Mucosa of descending colon (tissue), 3 donors: ENCODE measurements at places on chromosomes 3 and 15. TPM values are rescaled to one million over a fixed set of nuclear protein-coding genes. Genes with fewer than 3 reads are reported as not detected.

The ASB14 gene
- not detected for total RNA-seq

DNA sequence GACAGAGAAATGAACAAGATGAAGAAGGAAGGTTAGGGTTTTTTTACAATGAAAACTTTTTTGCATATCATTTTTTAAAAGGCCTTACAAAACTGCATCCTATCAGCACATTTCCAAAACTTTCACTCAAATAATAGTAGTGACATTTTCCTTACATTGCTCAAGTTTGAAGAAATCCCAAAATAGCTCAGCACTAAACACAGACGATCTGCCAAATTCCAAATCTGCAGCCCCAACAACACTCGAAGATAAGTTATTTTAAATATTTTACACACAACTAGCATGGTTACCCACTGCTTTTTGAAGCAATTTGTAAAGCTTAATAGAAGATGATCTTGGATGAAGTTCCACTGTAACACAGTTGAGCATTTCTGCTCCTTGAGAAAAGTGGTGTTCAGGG is 535.6 kb upstream of the ALCAM start:
- no peak for DNase-seq

DNA sequence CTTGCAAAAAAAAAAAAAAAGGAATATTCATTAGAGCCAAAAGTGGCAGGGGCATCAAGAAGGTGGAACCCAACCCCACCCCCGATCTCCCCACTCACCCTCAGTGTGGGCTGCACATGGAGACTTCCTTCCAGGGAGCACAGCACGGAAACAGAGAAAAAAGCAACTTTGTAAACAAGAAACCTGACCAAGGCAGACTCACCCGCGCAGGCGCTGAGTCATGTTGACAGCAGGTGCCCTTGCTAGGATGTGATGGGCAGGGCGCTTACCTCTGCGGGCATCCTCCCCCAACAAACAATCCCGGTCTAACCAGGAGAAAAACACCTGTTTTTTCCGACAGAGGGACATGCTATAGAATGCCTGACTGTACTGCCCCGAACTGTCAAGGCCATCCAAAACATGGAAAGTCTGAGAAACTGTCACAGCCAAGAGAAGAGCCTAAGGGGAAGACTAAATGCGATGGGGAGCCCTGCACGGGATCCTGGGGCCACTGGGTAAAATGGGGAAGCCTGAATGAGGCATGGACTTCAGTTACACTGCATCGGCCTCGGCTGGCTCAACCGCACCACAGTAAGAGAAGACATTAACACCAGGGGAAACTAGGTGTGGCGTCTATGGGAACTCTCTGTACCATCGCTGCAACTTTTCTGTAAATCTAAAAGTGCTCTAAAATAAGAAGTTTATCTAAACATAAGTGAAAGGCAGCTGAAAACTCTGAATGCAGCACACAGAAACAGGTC is 66.7 kb upstream of the GATA2 start:
- DNase-seq: no peak

DNA sequence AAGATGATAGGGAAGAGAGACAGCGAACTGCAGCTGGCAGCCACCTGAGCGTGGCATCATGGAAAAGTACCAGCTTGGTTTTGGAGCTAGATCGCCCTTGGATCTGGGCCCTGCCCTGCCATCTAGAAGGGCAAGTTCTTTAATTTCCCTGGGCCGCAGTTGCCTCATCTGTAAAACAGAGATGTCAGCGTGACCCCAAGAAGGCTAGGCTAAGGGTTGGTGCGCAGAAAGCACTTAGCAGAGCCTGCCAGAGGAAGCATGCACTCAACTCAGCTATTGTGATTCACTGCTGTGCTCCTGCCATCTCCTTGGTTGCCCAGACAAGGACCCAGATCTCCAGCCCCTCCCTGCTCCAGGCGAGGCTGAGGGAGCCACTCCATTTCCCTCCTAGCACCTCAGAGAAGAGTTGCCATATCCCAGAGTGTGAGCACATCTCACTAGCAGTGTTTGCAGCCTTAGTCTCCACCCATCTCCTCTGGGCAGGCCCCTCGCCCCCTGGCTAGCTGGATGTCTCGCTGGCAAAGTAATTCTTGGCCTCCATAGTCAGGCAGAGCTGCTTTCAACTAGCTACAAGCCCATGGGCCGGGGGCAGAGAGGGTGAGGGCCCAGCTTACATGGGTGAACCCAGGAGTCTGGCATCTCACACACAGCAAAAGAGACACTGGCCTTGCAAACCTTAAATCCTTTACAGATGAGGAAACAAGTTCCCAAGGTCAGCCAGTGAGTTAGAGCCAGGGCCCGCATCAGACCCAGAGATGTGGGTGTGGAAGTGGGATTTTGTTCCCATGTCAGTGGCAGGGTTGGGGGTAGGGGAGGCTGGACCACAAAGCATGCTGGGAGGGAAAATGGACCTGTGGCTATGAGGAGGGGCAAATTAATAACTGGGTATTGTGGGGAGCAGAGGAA is 280.7 kb upstream of the TLE3 start:
- DNase-seq: no peak

The RETNLB gene
- 17.1 TPM for total RNA-seq

DNA sequence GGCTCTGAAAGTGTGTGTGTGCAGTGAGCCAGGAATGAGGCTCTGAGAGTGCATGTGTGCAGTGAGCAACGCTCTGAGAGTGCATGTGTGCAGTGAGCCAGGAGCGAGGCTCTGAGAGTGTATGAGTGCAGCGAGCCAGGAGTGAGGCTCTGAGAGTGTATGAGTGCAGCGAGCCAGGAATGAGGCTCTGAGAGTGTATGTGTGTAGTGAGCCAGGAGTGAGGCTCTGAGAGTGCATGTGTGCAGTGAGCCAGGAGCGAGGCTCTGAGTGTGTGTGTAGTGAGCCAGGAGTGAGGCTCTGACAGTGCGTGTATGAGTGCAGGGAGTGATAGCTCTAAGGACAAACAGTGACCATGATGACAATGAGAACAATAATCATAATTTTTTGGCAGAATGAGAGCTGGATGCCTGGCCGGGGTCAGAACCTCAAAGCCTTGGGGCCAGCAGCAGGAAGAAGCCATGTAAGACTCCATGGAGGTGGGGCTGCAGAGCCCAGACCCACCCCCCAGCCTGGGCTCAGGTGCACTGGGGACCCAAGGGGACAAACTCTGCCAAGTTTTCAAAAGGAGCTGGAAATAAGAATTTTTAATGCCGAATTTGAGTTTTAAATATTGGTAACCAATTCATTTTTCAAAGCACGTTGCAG is 85.7 kb upstream of the PRR20G start:
- DNase-seq: no peak

The TGM5 gene
- total RNA-seq: not detected

The INSYN1 gene
- total RNA-seq: 0.98 TPM

DNA sequence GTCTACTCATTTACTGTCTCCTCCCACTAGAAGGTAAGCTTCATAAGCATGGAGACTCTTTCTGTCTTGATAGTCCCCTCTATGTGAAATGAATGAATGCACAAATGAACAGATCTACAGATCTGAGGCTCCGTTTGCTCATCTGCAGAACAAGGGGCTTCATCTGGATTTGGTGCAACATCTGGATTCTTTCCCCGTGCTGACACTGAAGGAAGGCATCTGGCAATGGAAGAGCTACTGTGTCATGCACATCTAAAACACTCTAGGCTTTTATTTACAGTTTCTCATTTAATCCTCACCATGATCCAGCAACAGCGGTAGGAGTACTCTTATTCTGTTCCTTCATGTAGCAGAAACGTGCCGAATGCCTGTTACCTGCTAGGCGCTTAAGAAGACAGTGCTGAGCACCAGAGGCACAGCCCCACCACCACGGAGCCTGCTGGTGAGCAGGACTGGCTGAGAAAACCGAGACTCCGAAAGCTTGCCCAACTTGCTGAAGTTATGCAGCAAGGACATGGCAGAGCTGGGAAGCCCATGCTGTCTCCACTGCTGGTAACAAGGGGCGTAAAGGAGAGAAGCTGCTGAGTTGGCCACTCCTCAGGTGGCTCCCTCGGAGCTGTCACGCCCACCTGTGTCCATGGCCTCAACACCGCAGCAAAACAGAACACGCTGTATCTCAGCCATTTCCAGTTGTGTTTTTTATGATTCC is 31.1 kb downstream of the LSM3 start:
- DNase-seq: no peak

GRCh38 chr15:36914960-36915808 is 185.2 kb downstream of the MEIS2 start:
- no peak for DNase-seq

DNA sequence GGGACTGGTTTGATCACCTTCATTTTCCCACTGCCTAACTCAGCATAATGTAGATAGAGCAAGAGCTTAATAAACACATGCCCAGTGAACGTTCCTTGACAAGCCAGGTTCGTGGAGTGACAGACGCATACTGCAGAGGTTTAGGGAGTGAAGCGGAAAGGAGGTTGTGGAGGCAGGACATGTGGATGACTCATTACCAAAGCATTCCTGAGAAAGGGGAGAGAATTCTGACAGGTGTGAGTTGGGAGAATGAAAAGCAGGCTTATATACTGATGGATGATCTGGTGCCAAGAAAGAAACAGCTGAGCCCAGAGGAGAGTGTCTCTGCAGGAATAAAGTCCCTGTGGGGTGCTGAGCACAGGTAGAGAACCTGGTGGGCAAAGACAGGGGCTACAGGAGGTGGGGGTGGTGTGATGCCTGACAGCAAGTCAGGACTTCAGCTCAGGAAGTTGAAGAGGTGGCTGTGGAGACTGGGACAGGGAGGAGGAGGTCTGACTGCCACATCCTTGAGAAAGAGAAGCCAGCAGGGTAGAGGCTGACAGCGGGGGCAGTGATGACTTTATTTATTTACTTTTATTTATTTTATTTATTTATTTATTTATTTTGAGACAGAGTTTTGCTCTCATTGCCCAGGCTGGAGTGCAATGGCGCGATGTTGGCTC is 2.4 kb upstream of the RPL29 start:
- DNase-seq: no peak

The ZNF80 gene
- 0.19 TPM for total RNA-seq

The TRAT1 gene
- 1.3 TPM for total RNA-seq
